ENCODE measurements at places on chromosomes 2 and 18.
A peak's percentile ranks its signal among the peaks of the same experiment; 100 is the strongest.

- DNase-seq, result no peak
Measured at GRCh38 chr18:74213429-74213828, 65.1 kb downstream of the TIMM21 start.

DNA sequence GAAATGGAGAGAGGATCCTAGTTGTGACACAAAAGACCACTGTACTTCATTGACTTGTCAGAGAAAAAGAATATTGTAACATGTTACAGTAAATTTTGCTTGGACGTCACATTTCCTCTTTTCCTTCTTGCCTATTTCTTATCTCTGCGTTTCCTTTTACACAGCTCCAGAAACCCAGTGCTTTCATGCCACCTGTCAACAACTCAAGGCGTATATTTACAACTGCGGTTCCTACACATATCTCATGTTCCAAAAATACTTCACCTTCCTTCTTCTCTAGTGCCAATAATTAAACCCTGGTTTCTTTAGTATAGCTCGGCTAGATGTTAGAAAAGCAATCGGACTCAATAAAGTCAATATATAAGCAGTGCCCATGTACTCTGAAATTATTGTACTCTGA is 911.5 kb upstream of the FSHR start:
- no peak for DNase-seq

- DNase-seq, result no peak
Measured at GRCh38 chr2:226077841-226078240, 678.3 kb downstream of the NYAP2 start.

DNA sequence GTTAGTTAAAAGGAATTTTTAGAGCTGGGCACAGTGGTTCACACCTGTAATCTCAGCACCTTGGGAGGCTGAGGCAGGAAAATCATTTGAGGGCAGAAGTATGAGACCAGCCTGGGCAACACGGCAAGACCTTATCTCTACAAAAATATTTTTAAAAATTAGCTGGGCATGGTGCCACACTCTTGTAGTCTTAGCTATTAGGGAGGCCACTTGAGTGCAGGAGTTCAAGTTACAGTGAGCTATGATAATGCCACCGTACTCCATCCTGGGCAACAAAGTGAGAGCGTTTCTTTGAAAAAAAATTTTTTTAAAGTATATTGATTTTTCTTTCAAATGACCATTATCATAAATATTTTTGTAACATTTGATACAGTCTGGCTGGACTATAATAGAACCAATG is 93.6 kb upstream of the FAM117B start:
- no peak for DNase-seq

GRCh38 chr2:238106339-238106697 is 6.2 kb downstream of the ESPNL start:
- no peak for DNase-seq

DNA sequence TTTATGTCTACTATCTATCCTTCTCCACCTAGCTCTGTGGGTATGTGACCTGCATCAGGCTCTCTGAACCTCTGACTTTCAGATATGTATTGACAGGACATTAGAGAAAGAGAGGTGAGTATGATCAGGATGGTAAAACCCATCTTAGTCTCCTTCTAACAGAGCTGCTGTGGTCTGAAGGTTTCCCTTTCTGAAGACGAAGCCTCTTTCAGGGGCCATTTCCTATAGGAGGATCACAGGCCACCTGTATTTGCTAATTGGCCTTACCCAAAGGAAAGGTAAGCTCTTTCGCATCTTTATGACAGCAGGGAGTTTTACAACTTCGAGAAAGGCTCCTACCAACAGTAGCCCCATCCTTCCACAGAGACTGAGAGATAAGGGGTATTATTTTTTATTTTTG is 442.9 kb downstream of the KCNJ3 start:
- DNase-seq, result no peak

DNA sequence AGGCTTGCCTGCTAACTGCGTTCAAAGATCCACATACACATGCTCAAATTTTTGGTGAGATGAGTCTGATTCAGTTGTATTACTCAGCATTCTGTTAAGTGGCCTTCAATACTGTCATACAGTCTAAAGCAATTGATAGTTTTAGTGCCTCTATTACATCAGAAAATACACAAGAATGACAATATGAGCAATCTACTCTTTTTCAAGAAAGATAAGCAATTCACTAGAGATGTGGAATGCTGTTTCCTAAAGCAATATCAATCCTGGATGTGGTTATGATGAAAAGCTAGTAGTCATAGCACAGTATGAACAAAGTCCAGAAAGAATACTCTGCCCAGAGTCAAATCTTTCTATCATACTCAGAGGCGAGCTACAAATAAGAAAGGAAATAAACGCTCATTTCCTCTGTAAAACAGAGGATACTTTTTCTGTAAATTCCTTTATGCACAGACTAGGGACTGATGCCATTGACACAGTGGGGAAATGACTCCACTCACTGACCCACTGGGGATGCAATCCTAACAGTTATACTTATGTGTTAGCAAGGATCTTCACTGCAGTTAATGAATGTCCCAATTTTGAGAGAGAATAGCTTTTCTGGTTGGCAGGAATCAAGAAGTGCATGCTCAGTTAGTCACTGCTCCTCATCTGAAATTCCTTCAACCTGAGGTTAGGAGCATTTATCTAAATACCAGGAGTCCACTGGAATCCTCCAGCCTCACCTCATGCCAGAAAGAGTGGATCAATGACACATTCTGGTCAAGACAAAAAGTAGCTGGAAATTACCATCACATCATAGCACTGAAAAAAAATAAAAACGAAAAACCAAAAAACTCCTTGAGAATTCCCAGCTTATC is 83.3 kb downstream of the PDE11A start:
- DNase-seq, result no peak

DNA sequence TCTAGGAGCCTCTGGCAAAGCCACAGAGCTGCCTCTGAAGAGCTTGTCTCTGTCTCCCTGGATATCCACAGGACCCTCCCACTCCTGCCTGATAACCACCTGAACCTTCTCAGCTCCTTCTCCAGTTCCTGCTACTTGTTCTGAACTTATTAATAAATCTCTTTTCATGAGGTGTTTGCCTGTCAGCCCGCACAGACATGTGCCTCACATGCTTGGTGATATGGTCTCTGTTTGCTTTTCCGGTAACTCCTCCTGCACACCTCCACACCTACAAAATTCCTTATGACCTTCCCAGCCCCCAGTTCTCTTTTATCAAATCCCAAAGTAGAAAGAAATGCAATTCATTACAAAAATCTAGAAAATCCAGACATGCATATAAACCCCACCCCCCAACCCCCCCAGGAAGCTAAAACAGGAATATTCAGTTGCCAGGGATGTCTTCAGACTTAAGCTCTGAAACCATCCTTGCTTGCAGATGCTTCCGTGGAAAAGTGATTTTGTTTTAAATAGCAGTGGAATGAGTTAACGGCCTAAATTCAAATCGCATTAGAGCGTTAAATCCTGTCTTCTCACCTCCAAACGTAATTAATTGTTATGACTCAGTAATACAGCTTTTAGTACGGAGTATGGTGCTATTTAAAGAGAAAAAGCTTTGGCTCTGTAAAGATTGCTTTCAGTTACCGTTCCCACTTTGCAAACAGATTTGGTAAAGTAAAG is 2.1 kb upstream of the PID1 start:
- no peak for DNase-seq

DNA sequence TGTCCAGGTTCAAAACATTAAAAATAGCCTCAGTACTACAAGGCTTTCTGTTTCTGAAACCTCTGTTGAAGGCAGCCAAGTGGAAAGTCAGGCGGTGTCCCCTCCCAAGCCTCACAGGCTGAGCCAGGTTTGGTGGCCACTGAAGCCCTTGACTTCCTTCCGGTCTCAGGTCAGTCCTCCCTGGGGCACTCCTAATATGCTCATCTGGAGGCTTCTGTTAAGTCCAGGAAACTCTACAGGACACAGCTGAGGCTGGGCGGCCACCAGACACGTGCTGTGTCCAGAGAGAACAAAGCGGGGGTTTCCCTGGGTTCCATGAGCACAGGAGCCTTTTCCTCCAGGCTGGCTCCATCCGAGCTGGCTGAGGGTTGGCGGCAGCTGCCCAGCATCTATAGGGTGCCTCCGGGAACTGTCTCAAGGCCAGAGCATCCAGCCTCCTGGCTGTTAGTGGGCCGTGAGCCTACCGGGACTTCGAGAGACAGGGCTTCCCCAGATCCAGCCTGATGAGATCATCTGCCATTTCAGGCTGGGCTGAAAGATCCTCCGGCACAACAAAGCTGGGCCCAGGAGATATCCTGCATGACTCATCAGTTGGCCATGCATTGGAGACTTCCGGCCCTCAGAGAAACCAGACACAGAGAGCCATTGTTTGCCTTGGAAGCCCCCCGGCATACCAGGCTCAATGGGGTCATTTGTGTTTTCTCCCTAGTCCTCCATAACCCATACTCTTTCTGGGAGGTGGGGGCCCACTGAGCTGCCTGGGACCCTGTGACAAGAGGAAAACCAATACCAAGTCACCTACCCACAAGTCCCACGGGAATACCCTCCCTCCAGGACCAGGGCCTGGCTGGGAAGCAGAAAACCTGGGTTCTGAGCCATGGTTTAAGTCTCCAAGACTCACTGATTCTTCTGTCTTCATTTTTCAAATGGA is 71.7 kb downstream of the HS1BP3 start:
- peak; percentile 84 for DNase-seq

- peak; percentile 95 for DNase-seq
Measured at GRCh38 chr18:21163647-21164547, 52.3 kb upstream of the ROCK1 start.

- DNase-seq, result no peak
Measured at GRCh38 chr18:11886577-11887110, 21.5 kb downstream of the MPPE1 start.

DNA sequence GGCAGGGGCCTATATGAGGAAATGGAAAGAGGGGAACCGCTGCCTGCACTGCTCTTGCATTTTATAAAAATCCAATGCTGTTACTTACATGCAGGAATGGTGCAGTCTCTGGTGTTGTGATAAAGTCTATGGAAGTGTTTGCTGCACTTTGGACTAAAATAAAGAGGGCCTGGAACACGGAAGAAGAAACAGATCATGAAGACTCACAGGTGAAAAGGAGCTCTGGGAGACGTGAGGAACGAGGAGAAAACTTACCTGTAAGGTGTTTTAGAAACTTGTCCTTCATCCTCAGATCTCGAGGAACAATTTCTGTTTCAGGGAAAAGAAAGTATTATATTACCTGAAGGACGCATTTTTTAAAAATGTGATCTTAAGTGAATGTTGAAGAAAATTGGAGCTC is 1.9 kb downstream of the ALKAL2 start:
- no peak for DNase-seq

DNA sequence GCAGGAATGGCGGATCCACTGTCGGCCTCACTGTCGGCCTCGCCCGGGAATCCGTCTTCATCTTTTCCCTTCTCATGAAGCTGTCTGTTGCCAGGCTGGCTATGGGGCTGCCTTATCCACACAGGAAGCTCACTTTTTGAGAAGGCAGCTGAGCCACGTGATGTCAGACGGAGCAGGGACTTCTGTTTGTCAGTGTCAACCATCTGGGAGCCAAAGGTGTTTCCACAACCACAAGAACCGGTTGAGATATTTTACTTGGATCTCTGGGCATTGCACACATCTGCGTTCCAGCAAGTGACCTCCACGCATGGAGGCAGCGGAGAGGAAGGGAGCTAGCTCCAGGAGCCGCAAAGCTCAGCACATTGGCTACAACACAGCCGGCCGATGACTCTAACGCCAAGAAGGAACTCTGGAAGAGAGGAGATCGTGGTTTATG is 27.4 kb upstream of the TAF1B start:
- no peak for DNase-seq

DNA sequence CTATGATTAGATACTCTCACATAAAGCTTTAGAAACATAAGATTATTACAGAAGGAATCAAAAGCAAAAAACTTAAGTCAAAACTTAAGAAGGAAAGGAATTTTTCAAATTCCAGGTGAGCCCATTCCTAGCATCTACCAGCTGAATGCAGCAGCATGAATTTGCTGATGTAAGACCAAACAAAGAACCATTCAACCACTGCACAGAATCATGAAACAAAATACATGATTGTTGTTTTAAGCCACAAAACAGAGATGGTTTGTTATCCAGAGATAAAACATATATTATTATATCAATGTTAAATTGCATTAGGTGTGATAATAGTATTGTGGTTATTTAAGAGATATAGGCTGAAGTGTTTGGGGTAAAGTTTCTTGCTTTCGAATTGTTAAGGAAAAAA is 29.0 kb downstream of the PIGN start:
- DNase-seq, result no peak

- no peak for DNase-seq
Measured at GRCh38 chr2:109129921-109130722, 1.1 kb downstream of the SH3RF3 start.

DNA sequence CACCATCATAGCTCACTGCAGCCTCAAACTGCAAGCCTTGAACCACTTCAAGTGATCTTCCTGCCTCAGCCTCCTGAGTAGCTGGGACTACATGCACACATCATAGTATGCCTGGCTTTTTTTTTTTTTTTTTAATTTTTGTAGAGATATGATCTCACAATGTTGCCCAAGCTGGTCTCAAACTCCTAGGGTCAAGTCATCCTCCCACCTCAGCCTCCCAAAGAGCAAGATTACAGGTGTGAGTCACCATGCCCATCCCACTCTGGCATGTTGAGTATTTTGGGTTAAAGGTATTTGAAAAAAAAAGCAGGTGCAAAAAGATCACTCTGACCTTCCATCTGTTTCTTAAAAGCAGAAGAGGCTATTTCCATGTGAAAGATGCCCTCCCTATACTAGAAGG is 86.4 kb upstream of the FZD7 start:
- no peak for DNase-seq

GRCh38 chr2:100919316-100919715 is 82.8 kb upstream of the RPL31 start:
- no peak for DNase-seq

- DNase-seq, result no peak
Measured at GRCh38 chr2:128214866-128215460, 103.7 kb downstream of the HS6ST1 start.

DNA sequence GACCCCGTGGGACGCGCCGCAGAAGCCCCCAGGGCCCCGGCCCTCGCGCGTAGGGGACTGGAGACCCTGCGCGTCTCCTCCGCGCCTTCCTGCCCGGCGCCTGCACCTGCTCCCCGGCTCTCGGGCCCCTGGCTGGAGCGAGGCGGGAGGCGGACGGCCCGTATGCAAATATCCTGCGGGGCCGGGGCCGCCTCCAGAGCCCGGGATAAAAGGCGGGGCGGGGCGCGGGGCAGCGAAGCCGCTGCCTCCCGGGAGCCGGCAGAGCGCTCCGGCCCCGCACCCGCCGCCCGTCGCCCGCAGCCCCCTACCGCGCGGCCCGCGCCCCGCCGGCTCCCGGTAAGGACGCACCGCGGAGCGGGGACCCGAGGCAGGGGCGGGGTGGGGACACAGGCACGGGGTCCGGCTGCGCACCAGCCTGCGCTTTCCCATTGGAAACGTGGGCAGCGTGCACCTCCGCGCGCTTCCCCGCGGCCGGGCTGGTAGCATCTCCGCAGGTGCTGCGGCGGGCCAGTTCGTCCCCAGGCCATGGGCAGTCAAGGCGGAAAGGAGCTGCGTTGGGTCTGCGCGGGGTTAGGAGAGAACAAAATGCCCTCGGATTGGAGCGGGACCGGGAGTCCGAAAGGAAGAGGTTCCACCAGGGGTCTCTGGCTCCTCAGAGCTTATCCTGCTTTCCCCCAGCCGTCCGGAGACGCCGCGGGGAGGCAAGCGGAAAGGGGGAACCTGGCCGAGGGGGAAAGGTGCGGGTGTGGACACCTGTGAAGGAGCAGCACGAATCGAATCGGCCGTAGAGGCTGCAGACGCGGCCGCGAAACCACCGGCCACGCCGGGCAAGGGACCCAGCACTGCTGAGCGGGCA is at the start of gene ATP6V1C2:
Gene ATP6V1C2 (plus strand): TSS at position 235 of the 856 bp plus-strand sequence. CDS start 1,220 bp downstream, outside the sequence.
- DNase-seq, result no peak

Data from inflammatory macrophage treated with lipopolysaccharide for 1 hour (primary cell).